NCI-H1105 treated with DMSO at 0.1 percent for 48 hours (cell line): ENCODE measurements at places on chromosomes 7 and 10.

DNA sequence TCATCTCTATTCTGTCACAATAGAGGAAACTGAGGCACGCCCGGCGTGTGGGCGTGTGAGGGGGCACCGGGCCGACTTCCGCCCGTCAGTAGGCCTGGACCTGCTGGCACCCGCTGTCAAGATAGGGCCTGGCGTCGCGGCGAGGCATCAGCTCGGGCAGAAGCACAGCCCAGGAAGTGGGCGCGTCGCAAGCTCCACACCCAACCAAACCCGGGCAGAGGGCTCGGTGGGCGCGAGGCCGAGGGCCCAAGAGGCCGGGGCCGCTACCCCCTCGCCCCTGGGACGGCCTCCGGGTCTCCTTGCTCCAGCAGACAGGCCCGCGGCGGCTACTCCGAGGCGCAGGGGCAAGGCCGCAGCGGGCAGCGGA lies 91.2 kb downstream of the SPAG6 start:
- DNase-seq, result no peak

- DNase-seq, result no peak
Observed at GRCh38 chr7:84497873-84498272, 303.3 kb upstream of the SEMA3A start.

DNA sequence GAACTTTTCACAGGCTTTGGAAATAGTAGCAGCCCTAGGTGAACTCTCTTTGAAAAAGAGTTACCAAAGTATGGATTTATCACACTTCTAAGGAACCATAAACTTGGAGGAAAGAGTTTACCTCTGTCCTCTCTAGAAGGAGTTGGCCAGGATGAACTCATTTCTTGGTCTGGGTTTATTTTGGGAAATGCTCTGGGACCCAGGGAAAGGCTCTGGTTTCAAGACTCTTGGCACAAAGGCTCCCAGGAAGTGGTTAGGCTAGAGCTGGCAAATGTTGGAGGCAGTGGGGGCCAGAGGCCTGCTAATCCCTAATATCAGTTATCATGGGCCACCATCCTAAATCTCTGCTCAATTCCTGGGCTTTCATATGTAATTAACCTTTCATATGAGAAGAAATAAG lies 36.3 kb upstream of the CDK6 start:
- no peak for DNase-seq

DNA sequence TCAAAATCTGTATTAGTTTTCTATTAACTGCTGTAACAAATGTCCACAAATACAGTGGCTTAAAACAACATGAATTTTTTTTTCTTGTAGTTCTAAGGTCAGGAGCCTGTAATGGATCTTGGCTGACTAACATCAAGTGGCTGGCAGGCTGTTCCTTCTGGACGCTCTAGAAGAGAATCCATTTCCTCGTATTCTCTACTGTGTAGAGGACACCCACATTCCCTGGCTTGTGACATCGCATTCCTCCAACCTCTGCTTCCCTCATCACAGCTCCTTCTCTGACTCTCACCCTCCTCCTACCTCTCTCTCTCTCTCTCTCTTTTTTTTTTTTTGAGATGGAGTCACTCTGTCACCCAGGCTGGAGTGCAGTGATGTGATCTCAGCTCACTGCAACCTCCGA lies 4.8 kb upstream of the CALHM1 start:
- DNase-seq, result no peak

DNA sequence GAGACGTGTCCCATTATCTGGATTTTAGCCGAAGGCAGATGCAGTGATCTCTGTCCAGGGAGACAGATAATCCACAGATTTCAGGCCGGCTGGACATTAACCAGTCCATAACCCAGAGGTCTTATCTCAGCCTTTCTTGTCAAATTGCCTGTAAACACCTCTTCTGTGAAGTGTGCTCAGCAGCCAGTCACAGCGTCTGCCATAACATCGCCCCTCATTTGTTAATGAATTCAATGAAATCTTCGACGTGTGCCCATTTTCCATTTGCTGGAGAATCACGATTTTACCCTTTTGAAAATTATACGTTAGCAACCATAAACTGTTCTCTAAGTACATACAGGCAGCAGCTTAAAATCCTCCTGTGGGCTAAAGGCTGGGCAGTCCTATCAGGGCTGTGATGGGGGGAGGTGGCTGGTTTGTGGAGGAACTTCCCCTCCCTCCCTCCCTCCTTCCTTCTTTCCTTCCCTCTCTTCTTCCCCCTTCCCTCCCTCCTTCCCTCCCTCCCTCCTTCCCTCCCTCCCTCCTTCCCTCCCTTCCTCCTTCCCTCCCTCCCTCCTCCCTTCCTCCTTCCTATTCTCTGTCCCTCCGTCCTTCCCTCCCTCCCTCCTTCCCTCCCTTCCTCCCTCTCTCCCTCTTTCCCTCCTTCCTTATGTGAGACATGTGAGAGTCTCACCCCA lies 26.6 kb upstream of the FAM20C start:
- DNase-seq, result no peak

DNA sequence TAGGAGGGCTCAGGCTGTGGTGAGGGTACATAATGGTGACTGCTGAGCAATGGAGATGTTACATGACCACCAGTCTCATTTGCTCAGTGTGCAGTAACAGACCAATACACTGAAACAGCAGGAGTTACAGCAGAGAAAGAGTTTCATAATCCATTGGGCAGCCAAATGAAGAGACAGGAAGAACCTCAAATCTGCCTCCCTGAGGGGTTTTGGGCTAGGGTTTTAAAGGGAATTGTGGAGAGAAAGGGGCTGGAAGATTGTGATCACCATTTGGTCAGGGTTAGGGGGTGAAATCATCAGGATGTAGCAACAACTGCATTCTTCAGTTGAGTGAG lies 838.3 kb downstream of the GRID1 start:
- DNase-seq, result no peak

GRCh38 chr10:72841487-72841886 lies 52.1 kb upstream of the OIT3 start:
- DNase-seq, result no peak

- no peak for DNase-seq
Observed at GRCh38 chr10:86024281-86025041, 342.1 kb downstream of the GRID1 start.

DNA sequence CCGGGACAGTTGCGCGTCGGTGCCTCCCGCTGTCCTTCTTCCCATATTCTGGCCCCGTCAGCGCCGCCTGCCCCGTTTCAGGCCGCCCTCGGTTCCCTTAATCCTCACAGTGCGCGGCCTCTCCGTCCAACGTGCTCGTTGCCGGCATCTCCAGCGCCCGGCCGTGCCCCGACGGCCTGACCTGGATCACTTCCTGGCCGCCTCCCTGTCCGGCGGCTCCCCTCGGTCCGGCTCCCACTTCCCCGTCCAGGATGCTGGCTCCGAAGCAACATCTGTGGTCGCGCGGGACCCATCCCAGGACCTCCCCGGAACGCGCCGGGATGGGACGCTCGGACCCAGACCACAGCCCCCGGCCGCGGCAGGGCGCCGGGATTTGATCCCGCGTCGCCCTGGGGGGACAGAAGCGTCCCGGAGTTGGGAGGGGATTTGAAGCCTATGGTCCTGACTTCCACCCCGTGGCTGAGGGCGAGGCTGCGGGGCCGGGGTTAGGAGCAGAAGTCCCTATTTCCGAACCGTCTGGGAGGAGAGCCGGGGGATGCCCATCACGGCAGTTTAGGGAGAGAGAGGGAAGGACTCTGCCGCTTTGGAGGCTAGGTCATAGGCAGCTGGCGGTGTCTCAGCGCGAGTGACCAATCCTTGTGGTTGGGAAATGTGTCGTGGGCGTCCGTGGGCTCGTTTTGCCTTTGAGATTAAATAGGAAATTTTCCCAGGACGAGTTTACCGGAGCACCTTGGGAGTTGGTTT lies 53.8 kb downstream of the KCTD7 start:
- no peak for DNase-seq

DNA sequence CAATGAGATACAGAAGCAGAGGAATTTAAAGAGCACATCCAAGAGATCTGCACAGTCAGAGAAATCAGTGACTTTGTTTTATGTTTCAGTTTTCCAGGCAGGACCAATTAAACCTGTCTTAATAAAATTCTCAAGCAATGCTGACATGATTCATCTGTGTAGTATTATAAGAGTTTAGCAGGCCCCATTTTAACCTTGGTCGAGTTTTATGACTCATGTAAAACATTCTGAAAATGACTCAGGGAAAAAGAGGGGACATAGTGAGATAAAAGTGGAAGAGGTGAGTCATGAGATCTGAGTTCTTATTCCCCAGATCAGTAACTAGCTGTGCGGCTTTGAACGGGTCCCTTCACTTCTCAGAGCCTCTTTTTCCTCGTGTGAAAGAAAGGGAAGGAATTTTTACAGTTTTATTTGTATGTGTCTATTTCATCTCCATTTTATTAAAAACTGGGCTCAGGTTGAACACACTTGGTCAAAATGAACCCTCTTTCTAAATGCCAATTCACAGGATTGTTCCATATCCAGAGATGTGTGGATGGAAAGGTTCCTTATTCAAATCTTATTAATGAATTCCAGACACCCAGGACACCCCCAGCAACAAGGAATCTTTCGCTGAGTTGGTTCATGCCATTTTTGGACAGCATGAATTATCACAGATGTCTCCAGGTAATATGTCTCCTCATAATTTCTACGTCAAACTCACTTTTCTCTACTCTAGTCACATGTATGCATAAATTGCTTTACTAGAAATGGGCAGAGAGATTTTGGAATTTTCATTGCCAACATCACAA lies 143.2 kb downstream of the JAZF1 start:
- DNase-seq, result no peak

GRCh38 chr10:86232644-86233043 lies 134.0 kb downstream of the GRID1 start:
- no peak for DNase-seq

GRCh38 chr7:124457841-124458240 lies 307.8 kb downstream of the GPR37 start:
- DNase-seq, result no peak

DNA sequence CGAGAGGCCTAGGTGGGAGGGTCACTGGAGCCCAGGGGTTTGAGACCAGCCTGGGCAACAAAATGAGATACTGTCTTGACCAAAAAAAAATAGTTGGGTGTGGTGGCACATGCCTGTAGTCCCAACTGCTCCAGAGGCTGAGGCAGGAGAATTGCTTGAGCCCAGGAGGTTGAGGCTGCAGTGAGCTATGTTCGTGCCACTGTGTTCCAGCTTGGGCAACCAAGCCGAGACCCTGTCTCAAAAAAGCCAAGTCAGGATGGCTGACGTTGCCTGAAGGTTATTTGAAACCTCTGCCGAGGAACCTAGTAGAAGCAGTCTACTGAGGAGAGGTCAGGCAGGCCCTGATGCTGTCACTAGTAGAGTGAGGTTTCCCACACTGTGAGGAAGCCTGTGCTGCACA lies 22.8 kb downstream of the DNAJB6 start:
- DNase-seq, result no peak

DNA sequence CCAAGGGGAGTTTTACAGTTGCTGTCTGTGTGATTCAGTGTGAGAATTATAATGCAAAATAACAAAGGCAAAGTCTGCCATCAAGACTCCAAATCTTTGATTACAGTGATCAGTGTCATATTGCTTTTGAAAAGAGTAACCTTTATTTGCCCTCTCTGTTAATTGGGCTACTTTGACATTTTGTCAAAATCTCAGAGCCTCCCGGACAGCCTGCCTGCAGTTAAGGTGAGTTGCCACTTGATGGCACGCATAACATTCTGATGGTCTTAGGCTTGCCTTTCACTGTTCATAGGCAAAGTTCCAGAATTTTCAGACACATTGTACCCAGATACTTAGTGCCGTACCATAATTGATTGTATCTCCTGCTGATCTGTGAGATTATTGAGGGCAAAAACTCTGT lies 253.5 kb downstream of the ABCA13 start:
- DNase-seq, result peak; percentile 36

DNA sequence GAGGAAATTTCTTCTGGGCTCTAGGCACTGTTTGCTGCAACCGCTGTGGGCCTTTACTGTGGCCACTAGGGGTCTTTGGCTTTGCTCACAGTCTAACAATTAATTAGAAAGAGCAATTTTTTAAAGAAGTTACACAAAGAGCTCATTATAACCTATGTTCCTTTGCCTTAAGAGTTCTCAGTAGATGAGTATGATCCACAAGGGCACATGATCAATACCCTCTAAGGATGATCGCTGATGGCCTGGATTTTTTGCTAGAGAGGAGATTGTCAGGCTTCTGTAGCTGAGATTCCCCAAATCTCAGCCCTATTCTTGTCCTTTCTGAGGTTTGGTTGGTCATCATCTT lies 80.8 kb upstream of the RHOBTB1 start:
- DNase-seq, result no peak

- DNase-seq, result no peak
Observed at GRCh38 chr10:113148901-113149300, 198.9 kb downstream of the TCF7L2 start.

DNA sequence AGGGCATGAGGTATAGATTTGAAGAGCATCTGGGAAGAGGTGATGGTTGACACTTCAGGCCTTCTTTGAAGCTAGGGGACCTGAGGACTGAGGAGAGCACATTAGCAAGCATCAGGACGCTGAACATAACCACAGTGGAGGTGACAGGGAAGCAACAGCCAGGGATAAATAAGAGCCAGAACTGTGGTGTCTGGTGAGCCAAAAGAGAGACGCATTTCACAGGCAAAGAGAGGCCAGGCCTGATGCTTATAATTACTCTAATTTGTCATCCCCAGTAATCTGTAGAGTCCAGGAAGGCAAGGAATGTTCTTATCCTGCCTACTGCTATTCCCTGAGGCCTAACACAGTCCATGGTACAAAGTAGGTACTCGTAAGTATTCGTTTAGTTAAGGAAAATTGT lies 10.4 kb upstream of the FAS start:
- no peak for DNase-seq

DNA sequence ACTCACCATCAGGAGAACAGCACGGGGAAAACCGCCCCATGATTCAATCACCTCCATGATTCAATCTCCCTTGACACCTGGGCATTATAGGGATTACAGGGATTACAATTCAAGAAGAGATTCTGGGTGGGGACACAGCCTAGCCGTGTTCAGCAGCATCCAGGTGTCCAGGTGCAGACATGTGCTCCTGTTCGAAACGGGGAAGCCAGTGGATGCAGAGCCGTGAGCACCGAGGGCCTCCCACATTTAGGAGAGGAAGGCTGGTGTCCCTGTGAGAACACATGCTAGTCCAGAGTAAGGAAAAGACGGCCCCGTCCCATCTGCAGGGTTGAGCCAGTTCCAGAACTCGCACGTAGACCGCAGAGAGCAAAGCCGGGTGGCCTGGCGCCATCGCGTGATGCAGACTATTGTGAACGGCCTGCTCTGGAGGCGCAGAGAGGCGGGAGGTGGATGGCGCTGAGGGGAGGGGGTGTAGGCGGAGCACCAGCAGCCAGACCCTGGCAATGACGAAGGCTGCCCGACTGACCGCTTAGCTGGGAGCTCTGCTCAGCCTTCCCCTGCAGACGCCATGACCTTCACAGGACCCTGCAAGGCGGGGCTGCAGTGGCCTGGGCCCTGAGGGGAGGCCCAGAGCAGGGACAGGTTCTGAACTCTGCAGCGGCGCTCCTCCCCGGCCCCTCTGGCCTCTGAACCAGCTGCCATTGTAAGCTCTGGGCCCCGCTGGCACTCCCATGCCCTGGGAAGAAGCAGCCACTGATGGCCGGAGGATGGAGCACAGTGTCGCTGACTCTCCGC lies 141.6 kb upstream of the TCERG1L start:
- no peak for DNase-seq

- DNase-seq, result no peak
Observed at GRCh38 chr7:2515424-2516193, 4.0 kb upstream of the LFNG start.

GRCh38 chr7:13991791-13992595 lies 2.5 kb upstream of the ETV1 start:
- DNase-seq, result no peak
